ENCODE measurements at places on chromosomes 13 and 19. TPM values are rescaled to one million over a fixed set of nuclear protein-coding genes. Genes with fewer than 3 reads are reported as not detected.

- H3K27ac ChIP-seq = no peak overlapping the region
- no peaks in the 10 kb centered on the region for H3K36me3 ChIP-seq
- H3K4me3 ChIP-seq = no peak overlapping the region
Measured at GRCh38 chr13:63900406-63900805, 2484.8 kb upstream of the PCDH20 start.

FFAR2 gene
- total RNA-seq = 0.55 TPM

DNA sequence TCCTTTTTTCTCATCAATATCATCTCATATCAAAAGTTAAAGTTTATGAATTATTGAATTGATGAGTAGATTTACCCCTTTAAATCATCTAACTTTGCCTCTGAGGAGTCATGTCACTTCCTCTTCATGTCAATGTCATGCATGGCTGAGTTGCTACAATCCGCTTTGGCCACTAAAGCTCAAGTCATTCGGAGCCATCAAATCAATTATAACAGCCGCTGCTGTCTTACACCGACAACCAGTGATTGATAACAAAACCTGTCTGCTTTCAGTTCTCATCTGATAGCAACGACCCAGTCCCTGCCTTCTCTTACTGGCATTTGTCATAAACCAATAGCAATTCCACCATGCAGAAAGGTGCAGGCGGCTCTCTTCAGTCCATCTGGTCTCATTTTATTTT lies 429.3 kb downstream of the DIAPH3 start:
- peak overlapping the region; percentile 43 for H3K4me3 ChIP-seq
- H3K4me1 ChIP-seq = no peaks in the 10 kb centered on the region
- no peak for DNase-seq
- peaks cover 2% of the 10 kb centered on the region for H3K36me3 ChIP-seq
- no peaks in the 10 kb centered on the region for H3K27me3 ChIP-seq
- no peak overlapping the region for H3K27ac ChIP-seq

DNA sequence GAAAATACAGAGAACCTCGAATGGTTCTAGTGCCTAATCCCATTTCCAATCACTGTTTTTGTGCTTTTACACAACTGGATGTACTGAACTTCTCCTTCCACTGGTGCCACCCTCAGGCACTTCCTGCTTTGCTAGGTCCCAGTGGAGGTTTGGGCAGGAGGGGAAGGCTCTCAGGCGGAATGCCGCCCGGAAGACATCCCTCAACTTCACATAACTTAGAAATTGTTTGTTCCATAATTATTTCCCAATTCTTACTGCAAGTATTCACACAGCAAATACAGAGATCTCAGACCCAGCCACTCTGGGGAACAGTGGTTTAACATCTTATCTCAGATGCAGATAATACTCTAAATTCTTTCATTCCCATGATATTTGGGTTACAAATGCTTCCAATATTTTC lies 195.7 kb upstream of the IPO5 start:
- no peak overlapping the region for H3K4me3 ChIP-seq
- H3K27ac ChIP-seq = no peak overlapping the region
- H3K27me3 ChIP-seq = peaks cover 30% of the 10 kb centered on the region
- no peaks in the 10 kb centered on the region for H3K4me1 ChIP-seq
- DNase-seq = no peak

CYP2A7 gene
- total RNA-seq = not detected

DNA sequence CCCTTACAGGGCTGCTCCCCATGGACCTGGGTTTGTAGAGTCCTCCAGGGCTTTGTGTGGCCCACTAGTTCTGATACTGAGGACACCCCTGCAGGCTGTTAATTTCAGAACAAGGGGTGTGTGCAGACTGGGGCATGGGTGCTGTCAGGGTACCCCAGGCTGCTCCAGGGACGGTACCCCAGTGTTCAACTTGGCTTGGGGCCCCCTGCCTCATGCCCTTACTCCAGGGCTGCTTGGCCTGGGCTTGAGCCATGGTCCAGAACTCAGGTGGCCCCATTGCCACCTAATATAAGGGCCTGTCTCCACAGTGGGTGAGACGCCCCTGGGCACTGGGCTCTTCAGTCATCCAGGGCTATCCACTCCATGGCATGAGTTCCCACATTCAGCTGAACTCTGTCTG lies 1417.6 kb downstream of the UQCRFS1 start:
- peaks cover 6% of the 10 kb centered on the region for H3K36me3 ChIP-seq
- DNase-seq = no peak
- no peaks in the 10 kb centered on the region for H3K27me3 ChIP-seq
- peaks cover 23% of the 10 kb centered on the region for H3K4me1 ChIP-seq
- no peak overlapping the region for H3K27ac ChIP-seq

DNA sequence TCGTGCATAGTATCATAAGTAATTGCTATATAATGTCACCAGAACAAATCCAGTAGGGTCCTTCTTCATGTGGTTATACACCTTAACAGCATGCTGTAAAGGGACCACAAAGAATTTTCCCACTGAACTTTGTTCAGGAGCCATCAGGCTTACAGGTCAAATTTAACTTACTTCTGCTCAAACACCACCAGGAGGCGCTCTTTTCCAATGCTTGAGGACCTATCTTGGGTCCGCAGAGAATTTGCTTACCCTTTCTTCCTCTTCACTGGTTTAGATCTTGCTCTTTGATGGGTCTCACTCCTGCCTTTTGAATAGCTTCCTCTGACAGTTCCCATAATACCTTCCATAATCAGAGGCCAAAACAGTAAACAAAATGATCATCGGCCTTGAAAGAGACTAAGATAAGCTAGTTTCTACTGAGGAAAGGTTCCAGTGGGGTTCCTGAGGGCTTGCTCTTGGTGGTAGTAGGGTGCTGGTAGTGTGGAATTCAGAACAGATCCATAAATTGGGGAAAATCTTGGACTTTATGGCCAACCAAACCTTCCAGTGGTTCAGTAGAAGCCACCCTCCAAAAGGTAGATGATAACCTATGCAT lies 37.4 kb downstream of the SCGB2B2 start:
- peak; percentile 38 for DNase-seq
- no peak overlapping the region for H3K27ac ChIP-seq
- H3K36me3 ChIP-seq = no peaks in the 10 kb centered on the region
- peaks cover 2% of the 10 kb centered on the region for H3K4me1 ChIP-seq
- H3K27me3 ChIP-seq = no peaks in the 10 kb centered on the region

KCNK6 gene
- 10.8 TPM for total RNA-seq

- H3K27ac ChIP-seq = no peak overlapping the region
- H3K4me1 ChIP-seq = peaks cover 10% of the 10 kb centered on the region
- no peak for DNase-seq
- peak overlapping the region; percentile 89 for H3K4me3 ChIP-seq
Measured at GRCh38 chr19:925087-925525, 729 bp upstream of the ARID3A start.

- H3K27me3 ChIP-seq = no peaks in the 10 kb centered on the region
- peaks cover 24% of the 10 kb centered on the region for H3K4me1 ChIP-seq
- no peak for DNase-seq
- H3K4me3 ChIP-seq = peak overlapping the region; percentile 59
- peak overlapping the region; percentile 94 for H3K27ac ChIP-seq
Measured at GRCh38 chr19:42251572-42252358, 3.2 kb downstream of the ERF start.
